ENCODE measurements at places on chromosomes 5 and 9. TPM values are rescaled to one million over a fixed set of nuclear protein-coding genes. Genes with fewer than 3 reads are reported as not detected.

PAM gene
- 502 TPM for total RNA-seq

TRPM6 gene
- 2.3 TPM for total RNA-seq

MROH2B gene
- total RNA-seq = not detected

SLC45A2 gene
- total RNA-seq = not detected

LIX1 gene
- not detected for total RNA-seq

SPATA31A3 gene
- total RNA-seq = not detected

PCDHA4 gene
- total RNA-seq = 0.26 TPM

TAF7 gene
- 90.6 TPM for total RNA-seq

QRFP gene
- total RNA-seq = not detected

LECT2 gene
- total RNA-seq = not detected

IL13 gene
- total RNA-seq = not detected

TPPP gene
- total RNA-seq = 8.0 TPM

FBP2 gene
- total RNA-seq = not detected

PSMD5 gene
- total RNA-seq = 36.8 TPM

PCDHGB7 gene
- total RNA-seq = 23.6 TPM

ADAMTSL2 gene
- 3.0 TPM for total RNA-seq

CAMK2A gene
- total RNA-seq = 23.7 TPM

TMOD1 gene
- 22.3 TPM for total RNA-seq

CDH18 gene
- not detected for total RNA-seq

MFAP3 gene
- total RNA-seq = 62.5 TPM

SPINK7 gene
- not detected for total RNA-seq

ANXA2R gene
- total RNA-seq = 6.2 TPM

RNF180 gene
- 21.3 TPM for total RNA-seq

PLPP7 gene
- 7.4 TPM for total RNA-seq

OMD gene
- total RNA-seq = 13.2 TPM

CRHBP gene
- not detected for total RNA-seq

TCOF1 gene
- 18.7 TPM for total RNA-seq

SLC25A2 gene
- total RNA-seq = 2.3 TPM

CCDC69 gene
- total RNA-seq = 25.2 TPM

TGFBI gene
- 44.1 TPM for total RNA-seq

ANKRD20A1 gene
- total RNA-seq = 1.3 TPM

DDX46 gene
- 39.7 TPM for total RNA-seq

ANKRD55 gene
- total RNA-seq = 0.55 TPM

C7 gene
- total RNA-seq = 293 TPM

DOCK8 gene
- total RNA-seq = 28.5 TPM

GMCL2 gene
- not detected for total RNA-seq

UBE2B gene
- 46.1 TPM for total RNA-seq

GIN1 gene
- 14.5 TPM for total RNA-seq

CNTNAP3B gene
- total RNA-seq = 28.6 TPM

ACTBL2 gene
- not detected for total RNA-seq

F12 gene
- not detected for total RNA-seq

CTXN3 gene
- not detected for total RNA-seq

SPACA9 gene
- 7.0 TPM for total RNA-seq

SMIM27 gene
- total RNA-seq = not detected

CDO1 gene
- 5.7 TPM for total RNA-seq

RIMOC1 gene
- total RNA-seq = 22.9 TPM

NR5A1 gene
- not detected for total RNA-seq

RNF183 gene
- not detected for total RNA-seq

BARX1 gene
- total RNA-seq = not detected

AQP7 gene
- 1.3 TPM for total RNA-seq

ADCY2 gene
- total RNA-seq = 4.4 TPM

DBH gene
- not detected for total RNA-seq

LHX3 gene
- total RNA-seq = not detected

DND1 gene
- total RNA-seq = 2.6 TPM

NRG2 gene
- 2.5 TPM for total RNA-seq

Measured in uterus (tissue), 4 donors.